HAP-1 (cell line): ENCODE measurements at places on chromosomes 6 and 20.

- no peak for DNase-seq
These were observed 155.2 kb upstream of the PTPN1 start for GRCh38 chr20:50354721-50355589.

GRCh38 chr20:62894261-62894660, 32.0 kb downstream of the DIDO1 start:
- DNase-seq = no peak

- no peak for DNase-seq
These were observed 41.7 kb downstream of the SLC16A10 start for GRCh38 chr6:111129013-111129412.

DNA sequence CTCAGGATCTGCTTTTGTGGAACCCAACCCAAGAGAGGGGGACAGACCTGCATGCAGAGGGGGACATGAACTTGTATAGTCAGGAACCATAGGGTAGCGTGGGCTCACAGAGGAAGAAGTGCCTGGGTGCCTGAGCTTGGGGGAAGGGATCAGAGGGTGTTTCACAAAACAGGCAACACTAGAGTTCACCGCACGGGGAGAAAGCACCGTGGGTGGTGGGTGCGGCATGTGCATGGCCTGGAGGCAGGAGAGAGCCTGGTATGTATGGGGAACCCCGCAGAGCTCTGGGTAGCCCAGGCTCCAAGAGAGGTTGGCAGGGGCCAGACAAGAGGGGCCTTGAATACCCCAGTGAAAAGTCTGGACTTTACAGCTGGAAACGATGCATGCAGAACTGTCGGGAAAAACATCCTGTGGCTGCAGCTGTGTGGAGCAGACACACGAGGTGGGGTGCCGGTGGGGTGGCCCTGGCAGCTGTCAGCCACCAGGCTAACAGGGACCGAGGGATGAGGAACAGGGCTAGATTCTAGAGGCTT, 6.7 kb upstream of the EMILIN3 start:
- DNase-seq = no peak

DNA sequence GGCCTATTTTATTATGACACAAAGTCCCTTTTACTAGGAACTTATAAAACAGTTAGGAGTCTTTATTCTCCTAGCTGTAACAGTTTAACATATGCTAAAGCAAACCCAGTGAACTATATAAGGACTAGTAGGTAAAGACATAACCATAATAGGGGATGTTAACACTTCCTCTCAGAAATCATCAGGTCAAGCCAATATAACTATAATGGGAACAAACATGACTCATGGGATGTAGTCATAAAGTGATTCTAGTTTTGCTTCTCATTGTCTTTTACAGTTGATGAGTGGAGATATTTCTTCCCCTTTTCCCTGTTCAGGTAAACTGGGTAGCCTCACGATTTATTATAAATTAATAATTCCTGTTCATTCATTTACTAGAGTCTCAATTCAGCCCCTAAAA, 9.7 kb downstream of the PTCHD4 start:
- DNase-seq = no peak

GRCh38 chr6:141675957-141676356, 456.8 kb upstream of the GJE1 start:
- no peak for DNase-seq

GRCh38 chr6:75458895-75459294, 34.7 kb downstream of the FILIP1 start:
- no peak for DNase-seq

- DNase-seq = no peak
These were observed 8.4 kb downstream of the SIM1 start for GRCh38 chr6:100456141-100456907.

- no peak for DNase-seq
These were observed 172.8 kb upstream of the PROKR2 start for GRCh38 chr20:5489601-5490000.

GRCh38 chr6:169288591-169288990, 34.9 kb upstream of the THBS2 start:
- DNase-seq = no peak

DNA sequence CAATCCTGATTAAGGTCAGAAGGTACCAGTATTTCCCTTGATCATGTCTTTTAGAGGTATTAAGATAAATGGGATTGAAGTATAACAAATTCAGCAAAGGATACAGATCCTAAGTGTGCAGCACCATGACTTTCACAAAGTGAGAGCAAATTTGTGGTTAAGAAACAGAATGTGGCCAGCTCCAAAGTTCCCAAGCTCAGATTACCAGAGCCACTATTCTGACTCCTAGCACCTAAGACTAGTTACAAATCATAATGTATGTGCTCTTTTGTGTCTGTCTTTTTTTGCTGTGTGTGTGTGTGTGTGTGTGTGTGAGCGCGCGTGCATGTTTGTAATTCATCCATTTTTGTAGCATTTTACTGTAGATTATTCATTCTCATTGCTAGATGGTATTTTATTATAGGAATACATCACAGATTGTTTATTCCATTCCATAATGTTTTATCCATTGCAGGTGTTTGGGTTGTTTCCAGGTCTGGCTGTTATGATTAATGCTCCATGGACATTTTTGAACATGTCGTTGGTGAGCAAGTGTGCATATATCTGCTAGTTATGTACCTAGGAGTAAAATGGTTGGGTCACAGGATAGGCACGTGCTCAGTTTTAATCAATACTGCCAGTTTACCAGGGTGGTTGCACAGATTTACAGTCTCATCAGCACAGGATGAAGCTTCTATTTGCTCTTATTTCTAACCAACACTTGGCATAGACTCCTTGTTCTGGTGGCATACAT, 314.0 kb upstream of the JAG1 start:
- no peak for DNase-seq

DNA sequence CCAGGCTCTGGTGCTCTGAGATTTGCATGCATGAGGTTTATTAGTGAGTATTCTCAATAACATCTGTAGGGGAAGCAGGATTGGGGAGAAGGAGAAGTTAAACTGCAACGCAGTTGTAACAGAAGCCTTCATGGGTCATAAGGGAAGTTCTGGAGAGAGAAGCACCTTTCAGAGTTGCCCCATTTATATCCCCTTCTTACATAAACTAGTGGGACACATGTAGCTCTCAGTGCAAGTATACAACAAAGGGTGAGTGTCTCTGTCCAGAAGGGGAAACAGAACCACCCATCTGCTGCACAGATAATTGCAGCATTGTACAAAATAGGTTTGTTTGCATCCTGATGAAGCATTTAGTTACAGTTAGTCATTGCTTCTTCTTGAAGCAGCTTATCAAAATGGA, 4.3 kb upstream of the ADGB start:
- no peak for DNase-seq

GRCh38 chr6:98033617-98034016, 750.6 kb upstream of the MMS22L start:
- DNase-seq = no peak

GRCh38 chr6:12804952-12805645, 88.5 kb downstream of the PHACTR1 start:
- DNase-seq = no peak

- DNase-seq = peak; percentile 82
These were observed 55.1 kb downstream of the JAG1 start for GRCh38 chr20:10618611-10619245.

- no peak for DNase-seq
These were observed 543.4 kb downstream of the CD83 start for GRCh38 chr6:14660806-14661579.

DNA sequence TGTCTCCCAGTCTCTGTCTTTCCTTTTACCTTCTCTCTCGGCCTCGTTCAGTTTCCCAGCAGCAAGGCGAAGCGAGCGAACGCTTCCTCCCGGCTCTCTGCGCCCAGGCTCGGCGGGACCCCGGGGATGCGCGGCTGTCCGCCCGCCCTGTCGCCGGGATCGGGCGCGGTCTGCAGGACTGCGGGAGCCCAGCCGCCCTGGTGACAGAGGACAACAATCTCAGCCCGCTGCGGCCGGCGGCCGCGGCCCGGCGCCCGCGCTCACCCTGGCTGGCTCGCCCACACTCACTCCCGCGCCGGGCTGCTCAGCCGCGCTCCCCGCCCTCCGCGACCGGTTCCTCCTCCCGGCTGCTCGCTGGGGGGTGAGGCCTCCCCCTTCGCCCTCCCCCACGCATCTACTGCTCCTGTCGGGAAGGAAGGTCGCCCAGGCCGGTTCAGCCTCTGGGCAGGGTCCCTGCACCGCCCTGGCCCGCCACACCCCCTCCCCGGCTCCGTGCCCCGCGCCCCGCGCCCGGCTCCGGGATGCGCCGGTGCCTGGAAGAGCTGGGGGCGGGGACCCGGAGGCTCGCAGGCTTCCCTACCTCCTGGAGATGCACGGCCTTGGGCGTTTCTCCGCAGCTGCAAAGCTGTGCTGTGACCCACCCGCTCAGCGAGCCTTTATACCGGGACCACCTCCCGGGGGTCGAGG, 410 bp downstream of the SYNE1 start:
- peak; percentile 43 for DNase-seq

- no peak for DNase-seq
These were observed 130.3 kb downstream of the FIG4 start for GRCh38 chr6:109821428-109821827.

DNA sequence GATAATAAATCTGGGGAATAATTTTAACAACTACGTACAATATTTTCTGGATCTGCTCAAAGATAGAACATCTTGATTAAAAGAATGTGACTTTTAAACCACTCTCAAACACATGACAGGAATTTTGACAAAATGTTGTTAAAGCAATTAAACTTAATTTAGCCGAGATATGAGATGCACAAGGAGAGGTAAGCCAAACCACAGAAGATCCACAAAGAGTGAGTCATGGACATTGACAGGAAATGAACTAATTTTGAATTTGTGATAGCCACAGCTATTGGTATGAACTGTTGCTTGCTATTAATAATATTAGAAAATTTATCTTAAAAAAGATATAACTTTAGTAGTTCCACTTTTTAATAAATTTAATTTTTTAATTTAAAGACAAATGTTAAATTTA, 27.8 kb upstream of the VGLL2 start:
- no peak for DNase-seq

GRCh38 chr20:54177378-54177777, 3.6 kb upstream of the CYP24A1 start:
- no peak for DNase-seq

GRCh38 chr6:152098683-152099082, 291.2 kb downstream of the ESR1 start:
- no peak for DNase-seq

GRCh38 chr20:20695250-20695816, 17.1 kb downstream of the RALGAPA2 start:
- DNase-seq = no peak

DNA sequence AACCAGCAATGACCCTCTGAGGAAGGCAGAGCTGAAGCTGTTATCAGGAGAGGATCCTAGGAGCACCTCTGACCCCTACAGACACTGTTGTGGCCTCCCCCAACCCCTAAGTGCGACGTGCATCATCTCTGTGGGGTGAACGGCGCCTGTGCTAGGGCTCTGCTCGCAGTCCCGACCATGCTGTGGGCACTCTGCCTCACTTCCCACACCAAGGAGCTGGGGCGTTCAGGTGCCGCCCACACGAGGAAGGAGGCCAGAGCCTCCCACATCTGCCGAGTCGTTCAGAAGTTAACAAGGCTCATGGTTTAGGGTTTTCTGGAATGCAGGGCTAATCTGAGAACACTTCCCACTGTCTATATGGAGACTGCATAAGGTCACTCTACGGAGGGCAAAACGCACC, 62.1 kb downstream of the GINS1 start:
- DNase-seq = no peak

DNA sequence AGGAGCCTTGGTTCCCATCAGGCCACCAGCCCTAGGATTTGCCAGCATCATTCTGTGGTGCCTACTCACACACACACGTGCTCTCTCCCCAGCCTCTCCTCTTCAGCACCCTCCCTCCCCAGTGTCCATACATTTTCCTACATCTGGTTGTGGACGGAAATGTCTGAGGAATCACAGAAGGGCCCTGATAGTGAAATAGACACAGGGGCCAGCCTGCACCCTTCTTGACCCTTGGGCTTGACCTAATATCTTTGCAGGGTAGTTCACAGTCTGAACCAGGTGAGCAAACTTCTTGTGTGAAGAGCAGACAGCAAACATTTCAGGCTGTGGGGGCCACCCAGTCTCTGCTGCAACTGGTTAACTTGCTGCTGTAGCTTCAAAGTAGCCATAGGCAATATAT, 108.5 kb upstream of the NXT1 start:
- DNase-seq = no peak

DNA sequence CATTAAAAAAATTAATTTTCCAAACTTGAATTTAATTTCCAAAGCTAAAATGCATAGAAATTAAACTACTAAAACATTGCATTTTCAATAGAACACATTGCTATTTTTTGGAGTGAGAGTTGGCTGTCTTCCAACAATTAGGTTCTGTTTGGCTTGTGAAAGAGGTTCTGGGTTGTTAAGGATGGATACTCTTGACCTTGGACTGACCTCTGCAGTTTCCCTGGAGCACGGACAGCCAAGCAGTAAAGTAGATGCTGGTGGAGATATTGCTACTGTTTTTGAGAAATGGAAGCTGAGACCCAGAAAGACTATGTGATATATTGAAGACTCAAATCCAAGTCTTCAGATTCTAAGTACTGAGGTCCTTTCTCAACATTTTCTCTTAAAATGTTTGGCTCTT, 95.9 kb upstream of the CHD6 start:
- DNase-seq = no peak
